ENCODE measurements at places on chromosomes 7 and 10. TPM values are rescaled to one million over a fixed set of nuclear protein-coding genes. Genes with fewer than 3 reads are reported as not detected.

Gene PLEKHS1
- total RNA-seq, result 0.84 TPM

Gene AKR1B1
- total RNA-seq, result 358 TPM

Gene TRIM50
- total RNA-seq, result not detected

Gene ANXA8
- 0.29 TPM for total RNA-seq

Gene IMMP2L
- 10.5 TPM for total RNA-seq

Gene CCDC3
- 0.29 TPM for total RNA-seq

Gene EDRF1
- total RNA-seq, result 15.9 TPM

Gene LEP
- not detected for total RNA-seq

Gene CRHR2
- total RNA-seq, result not detected

Gene FGL2
- total RNA-seq, result 0.20 TPM

Gene FAM25C
- total RNA-seq, result not detected

Gene DNAJC30
- total RNA-seq, result 2.5 TPM

Gene H2BK1
- total RNA-seq, result not detected

Gene RRP12
- 13.4 TPM for total RNA-seq

Gene GRM3
- total RNA-seq, result not detected

Gene SLC26A4
- 1.4 TPM for total RNA-seq

Gene RELN
- total RNA-seq, result not detected

Gene ECHDC3
- 8.2 TPM for total RNA-seq
